ENCODE measurements at places on chromosomes 3 and 15.

GRCh38 chr15:89654847-89655805 lies at the start of gene KIF7:
KIF7 (minus strand) TSS chr15:89655467; CDS start chr15:89652930, 2,537 bp downstream.
- DNase-seq = peak; percentile 88

GRCh38 chr15:35023804-35024203 lies 35.7 kb upstream of the ZNF770 start:
- DNase-seq = no peak

- peak; percentile 70 for DNase-seq
Measured at GRCh38 chr3:171640520-171641412, 169.5 kb downstream of the PLD1 start.

DNA sequence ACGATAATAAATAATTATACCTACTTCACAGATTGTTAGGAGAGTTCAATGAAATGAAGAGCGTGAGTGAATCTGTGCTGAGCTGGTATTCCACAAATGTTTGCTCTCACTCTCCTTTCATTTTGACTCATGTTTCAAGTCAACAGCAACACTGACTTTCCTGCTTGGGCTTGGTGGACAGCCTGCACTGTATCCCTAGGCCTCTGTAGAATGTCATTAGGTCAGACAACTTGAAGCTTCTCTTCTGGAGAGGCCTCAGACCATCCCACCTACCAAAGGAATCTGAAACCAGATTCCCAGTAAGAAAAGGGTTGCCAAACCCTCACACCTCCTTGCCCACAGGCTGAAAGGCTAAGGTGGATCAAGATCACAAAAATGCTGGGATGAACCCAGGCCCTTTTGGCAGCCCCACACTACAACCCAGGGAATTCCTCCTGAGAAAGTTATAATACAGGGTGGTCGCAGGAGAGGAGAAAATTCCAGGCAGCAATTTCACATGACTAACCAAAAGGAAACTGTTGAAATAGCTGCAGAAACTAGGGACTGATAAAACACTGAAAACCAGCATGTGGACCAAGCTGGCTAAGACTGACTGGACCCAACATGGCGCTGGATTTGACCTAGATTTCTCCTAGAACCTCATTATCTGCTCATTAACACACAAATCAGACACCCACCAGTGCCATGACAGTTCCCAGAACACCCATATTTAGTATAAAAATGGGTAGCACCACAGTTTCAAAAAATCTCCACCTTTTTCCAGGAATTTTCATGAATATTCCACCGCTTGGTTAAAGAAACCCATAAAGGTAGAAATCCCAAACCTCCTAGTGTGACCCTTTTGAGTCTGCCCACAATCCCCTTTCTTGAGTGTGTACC lies 57.0 kb upstream of the ZNF148 start:
- peak; percentile 12 for DNase-seq

- no peak for DNase-seq
Measured at GRCh38 chr3:134056464-134056891, 26.8 kb upstream of the SLCO2A1 start.

- peak; percentile 12 for DNase-seq
Measured at GRCh38 chr3:177237206-177237605, 39.9 kb upstream of the TBL1XR1 start.

DNA sequence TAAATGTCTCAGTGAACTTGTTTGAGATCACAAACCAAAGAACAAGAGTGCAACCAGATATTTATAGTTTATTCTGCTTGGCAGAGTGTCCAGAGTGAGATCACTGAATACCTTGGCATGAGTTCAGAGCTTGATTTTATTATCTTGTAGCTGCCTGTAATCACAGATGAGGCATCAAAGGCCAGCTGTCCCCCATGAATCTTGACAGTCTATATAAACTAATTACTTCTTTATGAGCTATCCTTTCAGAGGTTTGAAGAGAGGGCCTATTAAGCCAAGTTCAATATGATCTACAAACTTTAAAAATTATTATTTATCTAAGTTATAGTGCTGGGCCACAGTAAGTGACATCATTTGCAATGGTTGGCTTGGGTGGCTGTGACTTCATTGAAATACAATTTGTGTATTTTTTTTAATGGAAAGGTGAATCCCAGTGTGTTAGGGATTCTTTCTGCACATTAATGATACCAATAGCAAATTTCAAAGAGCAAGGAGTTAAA lies 251.5 kb downstream of the CLSTN2 start:
- peak; percentile 82 for DNase-seq

DNA sequence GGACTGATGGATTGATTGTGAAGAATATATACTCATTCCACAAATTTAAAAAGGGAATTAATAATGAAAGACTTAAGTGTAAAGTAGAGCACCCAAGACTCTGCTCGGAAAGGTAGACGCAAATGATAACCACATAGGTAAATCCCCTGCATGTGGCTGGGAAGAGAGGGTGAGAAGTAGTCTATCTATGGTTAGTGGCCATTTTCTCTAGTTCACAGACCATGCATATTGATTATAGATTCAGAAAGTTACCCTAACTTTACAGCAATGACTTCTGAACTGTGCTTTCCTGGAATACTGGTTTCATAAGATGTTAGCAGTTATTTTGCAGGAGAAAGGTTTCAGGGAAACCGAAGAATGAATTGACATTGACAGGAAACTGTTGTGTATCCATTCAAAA lies 51.7 kb downstream of the CASR start:
- no peak for DNase-seq

- no peak for DNase-seq
Measured at GRCh38 chr3:42226470-42227425, 39.2 kb downstream of the CCK start.

Data from astrocyte of the hippocampus (primary cell).